HuH-7 (cell line): ENCODE measurements at places on chromosomes 5 and 9.

GRCh38 chr5:91499943-91500531 lies 116.9 kb upstream of the ARRDC3 start:
- DNase-seq: peak; percentile 20

GRCh38 chr9:134318941-134319305 lies 7.3 kb upstream of the RXRA start:
- DNase-seq: no peak

DNA sequence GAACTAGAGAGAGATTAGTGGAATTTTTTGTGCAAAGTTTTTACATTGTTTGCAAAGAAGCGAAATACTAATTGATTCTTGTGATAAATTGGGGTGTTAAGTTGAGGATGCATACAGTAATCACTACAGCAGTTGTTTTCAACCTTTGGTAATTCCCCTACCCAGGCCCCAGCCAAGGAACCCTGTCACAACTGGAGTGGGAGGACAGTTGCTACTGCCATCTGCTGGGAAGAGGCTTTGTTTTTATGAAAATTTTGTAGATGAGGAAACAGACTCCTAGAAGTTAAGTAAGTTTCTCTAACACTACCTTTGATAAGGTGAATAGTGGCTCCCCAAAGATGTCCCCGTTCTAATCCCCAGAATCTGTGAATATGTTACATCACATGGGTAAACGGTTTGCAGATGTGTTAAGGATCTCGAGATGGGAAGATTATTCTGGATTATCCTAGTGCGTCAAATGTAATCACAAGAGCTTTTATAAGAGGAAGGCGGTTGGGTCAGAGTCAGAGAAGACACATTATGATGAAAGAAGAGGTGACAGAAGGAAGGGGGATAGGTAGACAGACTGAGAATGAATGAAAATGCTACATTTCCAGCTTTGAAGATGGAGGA lies 34.0 kb upstream of the PPP1R2B start:
- peak; percentile 41 for DNase-seq

GRCh38 chr9:121783521-121784507 lies 132.4 kb downstream of the DAB2IP start:
- no peak for DNase-seq

DNA sequence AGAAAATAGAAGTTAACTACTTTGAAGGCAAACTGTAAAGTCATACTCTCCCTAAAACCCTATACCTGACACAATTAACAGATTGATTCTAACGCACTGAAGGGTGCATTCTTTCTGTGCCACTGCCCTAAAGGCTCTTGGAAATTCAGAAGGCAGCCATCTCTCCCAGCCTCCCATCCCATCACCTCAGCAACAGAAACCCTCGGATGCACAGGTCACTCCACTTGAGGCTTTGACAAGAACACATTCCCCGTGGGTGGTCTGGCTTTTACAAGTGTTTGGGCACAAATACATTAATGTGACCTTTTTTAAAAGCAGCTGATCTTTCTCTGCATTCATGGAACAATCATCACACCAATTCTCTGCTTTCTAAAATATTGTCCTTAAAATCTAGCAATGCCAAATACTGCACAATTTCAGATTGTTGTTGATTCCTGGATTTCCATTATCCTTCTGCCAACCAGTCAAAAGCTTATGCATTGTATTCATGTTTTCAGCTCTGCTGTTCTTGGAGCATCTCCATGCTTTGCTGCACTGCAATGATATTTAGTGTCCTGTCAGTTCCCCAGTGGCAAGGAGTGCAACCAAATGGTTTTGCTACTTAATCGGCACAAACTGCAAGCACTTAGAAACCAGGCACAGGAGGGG lies 175.6 kb downstream of the TMEM161B start:
- no peak for DNase-seq

- no peak for DNase-seq
Measured at GRCh38 chr5:180021900-180022299, 49.7 kb downstream of the RNF130 start.

DNA sequence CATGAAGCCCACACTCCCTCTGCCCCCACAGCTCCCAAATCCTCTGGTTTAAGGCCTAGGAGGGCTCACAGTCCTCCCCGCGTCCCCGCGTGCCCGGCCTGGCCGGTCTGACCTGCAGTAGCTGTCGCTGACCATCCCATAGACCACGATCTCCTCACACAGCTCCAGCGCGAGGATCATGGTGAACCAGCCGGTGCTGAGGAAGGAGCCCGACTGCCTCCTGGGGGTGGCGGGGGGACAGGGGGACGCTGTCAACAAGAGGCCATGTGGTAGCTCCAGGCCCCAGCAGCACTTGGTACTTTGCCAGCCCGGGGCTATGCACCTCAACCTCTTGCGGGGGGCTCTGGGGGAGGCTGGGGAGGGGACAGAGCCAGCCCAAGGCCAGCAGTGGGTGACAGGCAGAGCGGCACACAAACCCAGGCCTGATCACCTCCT lies 7.0 kb downstream of the ST6GALNAC4 start:
- no peak for DNase-seq

DNA sequence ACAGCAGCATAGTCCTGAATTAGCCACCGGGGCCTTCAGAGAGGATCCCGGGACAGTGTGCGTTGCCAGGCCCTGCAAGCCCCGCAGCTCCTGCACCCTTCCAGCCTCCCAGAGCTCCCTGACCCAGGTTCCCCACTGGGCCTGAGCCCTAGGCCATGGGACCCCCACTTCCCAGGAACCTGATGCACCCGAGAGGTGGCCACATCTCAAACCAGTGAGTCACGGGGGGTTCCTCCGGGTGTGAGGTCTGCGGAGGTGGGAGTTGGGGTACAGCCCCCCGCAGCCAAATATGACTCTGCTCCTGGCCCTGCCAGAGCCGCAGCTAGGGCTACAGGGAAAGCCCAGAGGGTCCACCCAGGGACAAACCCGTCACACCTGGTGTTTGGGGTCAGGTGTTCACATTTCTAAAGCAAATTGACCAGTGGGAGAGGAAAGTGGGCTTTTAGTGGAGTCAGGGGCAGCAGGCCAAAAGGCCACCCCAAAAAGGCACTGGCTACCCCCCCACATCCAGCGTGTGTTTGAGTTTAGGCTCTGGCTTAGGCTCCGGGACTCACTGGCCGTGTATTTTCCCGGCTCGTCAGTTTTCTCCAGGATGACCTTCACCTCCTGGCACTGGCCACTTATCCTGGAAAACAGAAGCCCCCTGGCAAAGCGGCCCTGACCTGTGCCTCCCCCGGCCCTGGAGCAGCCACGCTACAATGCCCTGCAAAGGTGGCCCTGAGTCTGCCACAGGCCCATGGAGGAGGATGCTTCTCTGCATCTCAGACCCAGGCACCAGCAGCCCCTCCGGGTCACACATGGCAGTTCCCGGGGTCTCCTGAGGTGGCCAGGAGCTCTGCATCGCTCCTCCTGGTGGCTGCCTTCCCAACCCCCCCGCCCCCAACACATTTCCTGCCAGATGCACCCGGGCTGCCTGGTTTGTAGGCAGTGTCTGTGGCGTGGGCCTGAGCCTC lies 17.4 kb upstream of the OBP2B start:
- DNase-seq: no peak

GRCh38 chr5:54883374-54884194 lies 101.8 kb downstream of the ESM1 start:
- DNase-seq: no peak

GRCh38 chr5:172648755-172649154 lies 7.7 kb downstream of the NEURL1B start:
- no peak for DNase-seq

- DNase-seq: peak; percentile 1
Measured at GRCh38 chr5:28473531-28474107, 1435.2 kb upstream of the CDH9 start.

DNA sequence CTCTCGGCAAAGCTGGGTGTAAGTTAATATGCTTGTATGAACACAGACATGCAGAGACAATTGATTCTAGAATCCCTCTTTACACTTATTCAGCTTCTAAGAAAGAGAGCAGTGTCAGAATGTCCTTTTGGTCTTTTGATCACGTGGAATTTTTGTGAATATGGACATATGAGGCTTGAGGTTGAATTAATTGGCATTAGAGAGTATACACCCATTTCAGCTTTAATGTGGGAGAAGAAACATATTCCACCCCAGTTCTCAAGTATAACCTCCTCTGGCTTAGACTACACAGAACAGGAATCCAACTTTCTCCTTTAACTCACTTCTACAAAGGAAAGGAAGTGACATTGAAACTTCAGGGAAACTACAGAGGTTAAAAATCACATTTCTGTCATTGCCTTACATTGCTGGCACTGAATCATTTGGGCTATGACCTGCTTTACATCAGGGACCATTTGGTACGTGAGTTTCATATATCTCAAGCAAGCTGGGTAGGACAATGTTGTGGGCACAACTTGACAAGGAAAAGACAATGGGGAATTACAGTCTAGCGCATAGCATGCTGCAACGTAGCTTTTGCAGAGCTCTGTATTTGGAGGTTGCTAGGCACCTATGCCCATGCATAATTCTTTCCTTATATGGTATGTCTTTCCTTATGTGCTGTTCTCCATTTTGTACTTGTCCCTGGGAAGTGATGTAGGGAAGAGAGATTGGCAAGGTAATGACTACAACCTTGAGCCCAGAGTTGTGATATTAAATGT lies 19.5 kb downstream of the DAB2 start:
- no peak for DNase-seq

GRCh38 chr9:137550231-137550621 lies at the start of gene PNPLA7:
Gene PNPLA7, minus strand, starts transcription at chr9:137550402. Its CDS starts 205 bp downstream, at chr9:137550197.
- DNase-seq: peak; percentile 88
